ENCODE measurements at places on chromosomes 3 and 15. TPM values are rescaled to one million over a fixed set of nuclear protein-coding genes. Genes with fewer than 3 reads are reported as not detected.

ALS2CL gene
- 8.4 TPM for total RNA-seq

CCNB2 gene
- 0.67 TPM for total RNA-seq

BOC gene
- total RNA-seq, result 37.3 TPM

KLHL40 gene
- total RNA-seq, result not detected

MEX3B gene
- total RNA-seq, result 1.0 TPM

GRCh38 chr3:195805181-195805580 is 6.5 kb downstream of the MUC4 start:
- DNase-seq, result no peak

DNA sequence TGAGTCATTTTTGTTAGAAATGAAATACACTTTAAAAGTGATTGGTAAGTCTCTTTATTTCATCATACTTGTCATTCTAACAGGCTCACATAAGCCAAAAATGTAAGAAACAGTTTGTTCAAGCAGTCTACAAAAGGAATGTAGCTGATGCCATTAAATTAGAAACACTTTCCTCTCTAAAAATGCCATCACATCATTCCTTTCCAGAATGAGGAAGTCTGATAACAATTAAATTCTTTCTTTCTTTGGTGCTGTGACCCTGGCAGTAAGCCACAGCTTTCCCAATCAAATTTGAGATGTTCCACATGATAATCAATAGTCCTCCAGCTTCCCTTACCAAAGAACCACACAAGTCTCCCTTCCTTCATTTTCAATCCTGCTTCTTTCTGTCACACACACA is 9.4 kb upstream of the P2RY1 start:
- DNase-seq, result no peak

GRCh38 chr3:158700559-158700958 is 28.1 kb upstream of the LXN start:
- DNase-seq, result no peak

DNA sequence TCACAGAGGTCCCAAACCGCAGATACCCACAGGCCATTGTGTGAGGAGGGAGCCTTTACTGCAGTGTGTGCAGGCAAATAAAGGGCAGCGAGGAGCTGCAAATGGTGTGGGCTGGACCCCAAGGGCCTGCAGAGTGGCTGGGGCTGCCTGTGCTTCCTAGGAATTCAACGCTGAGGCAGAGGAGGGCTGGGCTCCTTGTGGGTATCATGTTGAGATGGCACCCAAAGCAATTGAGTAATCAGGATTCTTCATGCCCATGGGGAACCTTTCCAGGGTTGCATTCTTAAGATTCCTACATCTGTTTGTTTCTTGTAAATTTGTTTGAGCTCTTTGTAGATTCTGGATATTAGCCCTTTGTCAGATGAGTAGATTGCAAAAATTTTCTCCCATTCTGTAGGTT is 85.4 kb upstream of the LIPC start:
- DNase-seq, result no peak

DNA sequence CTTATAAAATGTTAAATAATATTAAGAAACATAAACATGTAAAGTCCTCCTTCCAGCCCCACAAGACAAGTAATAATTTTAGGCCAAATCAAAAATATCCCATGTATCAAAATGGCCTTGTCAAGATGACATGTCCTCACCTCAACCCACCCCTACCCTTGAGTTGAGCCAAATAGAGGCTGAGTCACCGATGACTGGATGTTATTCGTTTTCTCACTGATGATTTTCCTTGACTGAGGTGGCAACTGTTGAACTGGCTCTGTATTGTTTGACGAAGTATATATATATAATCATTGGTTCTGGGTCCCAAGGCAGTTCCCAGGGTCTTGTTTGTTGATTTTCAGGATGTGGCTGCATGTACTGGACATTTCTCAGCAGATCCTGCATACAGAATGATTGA is 75.3 kb downstream of the TMEM108 start:
- no peak for DNase-seq

DNA sequence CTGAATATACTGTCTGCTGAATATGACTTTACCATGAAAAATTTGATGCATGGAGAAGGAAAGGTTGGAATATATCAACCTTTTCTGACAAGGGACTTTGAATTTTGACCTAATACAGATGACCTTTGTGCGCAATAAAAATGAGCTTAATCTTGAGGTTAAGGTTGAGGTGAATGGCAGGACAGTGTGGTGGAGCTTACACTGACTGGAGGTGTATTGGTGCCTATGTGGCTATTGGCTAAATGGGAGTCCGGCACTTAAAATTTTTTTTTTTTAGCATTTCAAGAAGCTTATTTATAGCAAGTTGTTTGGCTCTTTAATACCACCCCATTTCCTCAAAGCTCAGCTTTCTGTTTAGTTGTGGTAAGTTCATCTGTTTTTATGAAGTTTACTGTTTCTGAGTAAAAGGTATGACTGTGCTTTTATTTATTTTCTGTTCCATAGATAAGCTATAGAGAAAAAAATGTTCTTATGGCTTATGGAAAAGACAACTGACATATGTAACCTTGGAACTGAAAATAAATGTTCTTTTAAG is 15.2 kb downstream of the CDIN1 start:
- no peak for DNase-seq

GRCh38 chr3:141012571-141012970 is 38.6 kb upstream of the SPSB4 start:
- no peak for DNase-seq

DNA sequence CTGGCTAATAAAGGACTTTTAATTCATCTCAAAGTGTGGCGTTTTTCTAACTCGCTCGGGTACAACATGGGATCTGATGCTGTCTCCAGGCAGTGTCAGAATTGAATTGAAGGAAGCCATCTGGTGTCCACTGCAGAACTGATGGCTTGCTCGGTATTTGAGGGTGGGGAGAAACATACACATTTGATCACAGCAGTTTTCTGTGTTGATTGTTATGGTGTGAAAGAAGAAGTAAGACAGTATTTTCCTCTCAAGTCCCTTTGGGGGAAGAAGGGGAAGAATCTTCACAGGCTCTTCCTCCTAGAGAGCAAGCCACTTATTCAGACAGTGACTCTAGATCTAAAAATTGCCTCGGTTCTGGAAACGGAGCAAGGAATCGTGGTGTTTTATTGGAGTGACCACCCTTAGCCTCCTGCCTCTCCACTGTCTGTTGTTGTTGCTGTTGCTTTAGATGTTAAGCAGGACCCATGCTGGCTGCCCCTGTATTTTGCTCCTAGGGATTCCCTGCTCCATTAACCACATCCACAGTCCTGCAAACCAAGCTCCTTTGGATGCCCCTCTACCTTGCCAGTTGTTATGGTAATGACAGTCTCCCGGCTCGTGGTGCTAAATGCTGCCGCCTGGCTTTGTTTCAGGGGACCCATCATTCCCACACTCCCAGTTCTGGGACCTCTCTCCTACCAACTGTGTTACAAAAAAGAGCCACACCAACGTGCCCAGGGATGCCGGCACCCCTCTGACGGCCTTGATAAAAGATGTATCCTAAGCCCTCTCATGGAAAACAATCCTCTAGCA is 15.3 kb upstream of the MCCC1 start:
- no peak for DNase-seq

GRCh38 chr3:128425142-128425845 is 41.4 kb downstream of the DNAJB8 start:
- DNase-seq, result no peak

GRCh38 chr3:125103406-125103805 is 47.6 kb upstream of the HEG1 start:
- no peak for DNase-seq

DNA sequence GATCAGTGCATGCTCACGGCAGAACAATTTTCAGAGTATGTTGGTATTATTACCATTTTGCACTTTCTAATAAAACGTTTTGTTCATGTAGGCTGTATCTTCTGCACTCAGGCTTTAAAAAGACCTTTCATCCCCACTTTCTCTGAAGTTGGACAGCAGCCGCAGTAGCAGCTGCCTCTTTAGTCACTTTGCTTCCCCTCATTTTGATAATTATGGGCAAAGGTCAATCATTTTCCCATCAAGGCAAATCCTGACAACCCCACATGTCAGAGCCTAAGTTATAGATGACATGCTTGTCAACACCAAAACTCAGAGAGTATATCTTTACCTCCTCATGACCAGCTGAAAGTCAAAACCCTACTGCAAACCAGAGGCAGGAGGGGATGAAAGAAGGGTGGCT is 99.7 kb downstream of the ROBO2 start:
- no peak for DNase-seq

- DNase-seq, result no peak
These were observed 251.1 kb downstream of the CNTN3 start for GRCh38 chr3:74363346-74363745.

DNA sequence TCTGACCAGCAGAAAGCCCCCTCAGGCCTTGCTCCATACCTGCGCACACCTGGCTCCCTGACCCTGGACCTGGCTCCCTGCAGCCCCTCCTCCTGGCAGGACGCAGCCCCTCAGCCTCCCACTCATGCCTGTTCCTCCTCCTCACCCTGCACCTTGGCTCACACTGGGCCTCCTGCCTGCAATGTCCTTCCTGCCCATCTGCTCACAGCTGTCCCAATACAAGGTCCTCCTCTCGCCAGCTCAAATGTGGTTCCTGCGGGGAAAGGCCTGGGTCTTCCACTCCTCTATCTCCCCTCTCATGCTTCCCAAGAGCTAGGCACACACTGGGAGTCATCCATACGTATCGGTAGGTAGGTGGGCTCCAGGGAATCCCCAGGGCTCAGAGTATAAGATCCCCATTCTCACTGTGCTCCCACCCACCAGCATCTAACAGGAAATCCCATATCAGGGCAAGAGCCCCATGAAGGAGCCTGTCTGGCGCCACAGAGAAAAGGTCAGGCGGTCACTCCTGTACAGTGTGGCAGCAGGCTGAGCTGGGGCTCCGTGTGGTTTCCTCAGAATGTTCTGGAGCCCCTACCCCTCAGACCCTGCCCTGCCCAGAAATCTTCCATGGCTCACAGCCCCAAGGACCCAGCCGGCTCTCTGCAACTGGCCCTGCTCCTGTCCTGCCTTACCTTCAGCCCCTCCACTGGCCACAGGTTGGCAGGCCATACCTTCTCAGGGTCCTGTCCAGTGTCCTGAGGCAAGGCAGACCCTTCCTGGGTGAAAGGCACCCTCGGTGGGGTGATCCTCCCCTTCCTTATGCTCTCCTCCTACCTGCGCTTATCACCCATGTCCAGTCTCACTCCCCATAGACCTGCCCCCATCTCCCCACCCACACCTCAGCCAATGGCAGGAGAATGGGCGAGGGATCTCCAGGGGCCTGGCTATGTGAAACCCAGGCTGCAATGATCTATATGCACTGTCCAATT is 10.9 kb downstream of the PLCD1 start:
- DNase-seq, result no peak

DNA sequence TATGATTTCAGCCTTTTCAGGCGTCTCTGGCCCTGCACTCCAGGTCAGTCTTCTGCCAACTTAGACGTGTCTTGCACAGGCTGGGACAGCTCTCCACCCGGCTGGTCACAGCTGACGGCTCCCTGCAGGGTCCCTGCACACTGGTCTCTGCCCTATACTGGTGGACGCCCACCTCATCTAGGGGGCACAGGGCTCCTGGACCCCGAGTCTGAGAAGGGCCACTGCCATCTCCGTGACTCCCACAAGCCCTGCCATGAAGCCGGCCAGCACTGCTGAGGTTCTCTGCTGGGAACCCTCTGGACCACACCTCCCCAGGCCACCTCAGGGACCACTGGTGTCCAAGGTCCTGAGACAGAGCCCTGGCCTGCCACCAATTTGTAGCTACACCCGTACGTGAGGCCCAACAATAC is 40.5 kb downstream of the CYFIP1 start:
- no peak for DNase-seq

GRCh38 chr15:99632521-99632920 is 66.7 kb downstream of the MEF2A start:
- no peak for DNase-seq

DNA sequence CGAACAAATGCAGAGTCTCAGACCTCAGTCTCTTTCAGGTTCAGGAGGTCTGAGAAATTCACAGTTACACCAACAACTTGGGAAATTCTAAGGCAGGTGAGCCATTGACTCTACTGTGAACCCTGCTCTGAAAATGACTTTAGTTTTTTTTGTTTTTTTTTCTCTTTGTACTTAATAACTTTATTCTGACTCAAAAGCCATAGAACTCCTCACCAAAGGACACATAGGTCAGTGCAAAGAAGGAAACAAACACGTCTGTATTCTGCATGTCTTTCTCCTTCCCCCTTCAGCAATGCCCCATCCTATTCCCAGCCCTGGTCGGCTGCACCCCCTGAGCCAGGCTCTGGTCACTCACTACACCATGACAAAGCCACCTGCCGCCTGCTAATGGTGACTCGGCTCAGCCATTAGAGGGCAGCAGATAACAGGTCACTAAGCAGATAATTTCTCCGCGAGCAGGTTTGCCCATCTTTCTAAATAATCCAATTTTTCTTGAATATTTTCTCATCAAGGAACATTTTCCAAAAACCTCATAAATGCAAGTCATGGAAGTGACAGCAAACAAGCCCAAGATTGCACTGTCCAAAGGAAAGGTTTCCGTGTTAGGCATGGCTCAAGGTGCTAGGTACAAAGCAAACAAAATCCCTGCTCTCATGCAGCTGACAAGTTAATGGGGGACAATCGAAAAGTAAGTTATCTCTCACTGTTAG is 37.7 kb downstream of the TM4SF4 start:
- no peak for DNase-seq

Measured in mesenteric fat pad (tissue), 1 donor.